T-helper 9 cell (primary cell): ENCODE measurements at places on chromosomes 1 and 21.

GRCh38 chr1:154869351-154870114 is 548 bp downstream of the KCNN3 start:
- no peak for DNase-seq

DNA sequence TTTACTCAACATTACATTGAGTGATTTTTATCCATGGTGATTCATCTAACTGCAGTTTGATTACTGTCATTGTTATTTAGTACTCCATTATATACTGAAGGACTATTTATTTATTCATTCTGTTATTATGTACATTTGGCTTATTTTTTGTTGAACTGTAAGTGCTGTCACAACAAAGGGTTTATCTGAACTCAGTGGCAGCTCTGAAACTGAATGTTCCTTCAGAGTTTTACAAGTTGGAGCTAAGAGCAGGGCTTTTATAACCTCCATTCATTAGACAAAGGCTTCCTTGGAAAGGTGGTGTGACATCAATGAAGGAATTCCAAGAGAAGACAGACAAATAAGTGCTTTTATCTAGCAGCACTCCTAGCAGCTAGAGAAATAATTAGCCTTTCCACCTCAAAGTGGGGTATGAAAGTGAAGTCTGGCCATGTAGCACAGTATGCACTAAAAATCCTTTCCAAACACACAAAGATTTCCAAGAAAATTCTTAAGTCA is 83.3 kb upstream of the GORAB start:
- DNase-seq = no peak

GRCh38 chr1:228742281-228742860 is 7.1 kb downstream of the RHOU start:
- DNase-seq = no peak

DNA sequence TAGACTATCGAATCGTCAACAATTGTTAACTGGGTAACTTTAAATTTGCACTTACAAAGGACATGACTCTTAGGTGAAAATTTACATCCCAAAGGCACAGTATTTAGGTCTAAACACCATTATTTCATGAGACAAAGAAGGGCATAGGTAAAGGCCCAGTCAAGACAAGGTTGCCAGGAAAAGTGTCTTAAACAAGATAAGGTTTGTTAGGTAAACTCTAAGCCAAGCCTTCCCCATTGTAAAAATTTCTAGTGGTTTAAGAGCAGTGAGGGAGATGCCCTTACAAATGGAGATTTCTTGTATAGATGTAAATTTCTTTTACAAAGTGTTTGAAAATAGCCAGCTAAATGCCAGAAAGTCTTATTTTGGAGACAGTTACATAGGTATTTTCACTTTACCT is 36.9 kb upstream of the FNBP1L start:
- DNase-seq = no peak

DNA sequence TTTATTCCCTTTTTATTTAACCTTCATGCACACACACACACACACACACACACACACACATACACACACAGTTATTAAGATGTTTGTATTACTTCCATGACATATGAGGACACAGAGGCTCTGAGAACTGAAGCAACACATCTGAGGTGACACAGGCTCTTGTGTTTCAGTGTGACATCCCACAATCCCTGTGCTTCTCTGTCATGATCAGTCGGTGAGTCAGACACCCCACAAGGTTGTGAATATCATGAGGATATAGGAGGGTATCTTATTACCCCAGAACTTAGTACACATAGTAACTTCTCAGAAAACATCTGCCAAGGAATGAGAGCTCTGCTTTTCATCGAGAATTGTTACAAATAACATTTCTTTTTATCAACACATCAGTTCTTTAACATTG is 459.3 kb downstream of the PLPP3 start:
- DNase-seq = no peak

- no peak for DNase-seq
Observed at GRCh38 chr1:8136766-8137165, 110.7 kb upstream of the ERRFI1 start.

- peak; percentile 70 for DNase-seq
Observed at GRCh38 chr1:145720878-145721671, 1.8 kb downstream of the CD160 start.

DNA sequence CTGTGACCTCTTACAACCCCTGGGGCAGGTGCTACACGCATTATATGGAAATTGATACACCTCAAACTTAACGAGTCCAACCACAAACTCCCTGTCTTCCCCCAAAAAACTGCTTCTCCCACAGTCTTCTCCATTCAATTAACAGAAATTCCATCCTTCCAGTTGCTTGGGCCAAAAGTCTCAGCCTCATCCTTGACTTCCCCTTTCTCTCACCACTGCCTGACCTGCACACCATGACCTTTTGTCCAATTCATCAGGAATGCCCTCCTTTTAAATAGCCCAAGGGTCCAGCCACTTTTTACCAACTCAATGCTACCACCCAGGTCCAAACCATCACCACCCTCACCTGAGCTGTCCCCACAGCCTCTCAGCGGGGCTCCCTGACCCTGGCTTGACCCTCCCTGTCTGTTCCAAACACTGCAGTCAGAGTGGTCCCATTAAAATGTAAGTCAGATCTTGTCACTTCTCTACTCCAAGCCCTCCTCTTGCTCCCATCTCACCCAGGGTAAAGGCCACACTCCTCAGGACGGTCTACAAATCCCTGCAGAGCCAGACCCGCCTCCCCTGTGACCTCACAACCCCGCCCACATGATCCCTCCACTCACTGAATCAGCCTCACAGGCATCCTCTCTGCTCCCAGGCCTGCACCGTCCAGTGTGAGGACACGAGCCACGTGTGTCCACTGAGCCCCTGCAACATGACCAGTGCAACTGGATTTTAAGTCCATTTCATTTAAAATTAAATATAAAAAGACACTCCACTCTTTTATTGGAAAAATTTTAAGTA is 18.5 kb downstream of the KCNN3 start:
- no peak for DNase-seq

GRCh38 chr21:33315946-33316710 is 8.6 kb upstream of the IFNAR1 start:
- DNase-seq = no peak

DNA sequence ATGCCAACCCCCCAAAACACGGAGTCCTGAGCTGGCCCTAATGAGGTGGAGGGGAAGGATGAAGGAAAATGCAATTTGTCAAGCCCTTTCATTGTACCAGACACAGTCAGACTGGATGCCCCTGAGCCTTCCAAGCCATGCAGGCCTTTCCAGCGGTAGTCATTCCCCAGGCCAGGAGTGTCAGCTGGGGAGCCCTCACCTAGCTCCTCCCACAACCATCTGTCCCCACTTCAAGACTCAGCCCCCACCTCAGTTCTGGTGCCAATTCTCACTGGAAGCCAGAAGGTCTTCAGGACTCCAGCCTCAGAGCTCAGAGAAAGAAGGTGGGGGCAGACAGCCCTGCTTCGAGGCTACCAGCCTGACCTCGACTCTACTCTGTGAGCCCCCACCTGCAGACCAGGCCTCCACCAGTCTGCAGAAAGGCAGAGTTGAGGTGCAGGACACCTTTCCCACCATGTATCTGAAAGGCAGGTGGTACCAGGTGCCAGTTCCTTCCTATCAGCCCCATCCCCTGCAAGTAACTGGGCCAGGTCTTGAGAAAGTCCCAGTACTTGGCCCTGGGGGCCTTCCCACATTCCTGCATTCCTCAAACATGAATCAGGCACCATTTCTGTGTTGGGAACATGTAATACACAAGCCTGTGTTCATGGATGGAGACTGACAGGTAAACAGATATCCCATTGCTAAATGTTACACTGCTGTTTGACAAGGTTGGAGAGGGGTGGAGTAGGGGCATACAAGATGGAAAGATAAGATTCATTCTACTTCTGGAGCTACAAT is 180.6 kb upstream of the EDN2 start:
- no peak for DNase-seq

DNA sequence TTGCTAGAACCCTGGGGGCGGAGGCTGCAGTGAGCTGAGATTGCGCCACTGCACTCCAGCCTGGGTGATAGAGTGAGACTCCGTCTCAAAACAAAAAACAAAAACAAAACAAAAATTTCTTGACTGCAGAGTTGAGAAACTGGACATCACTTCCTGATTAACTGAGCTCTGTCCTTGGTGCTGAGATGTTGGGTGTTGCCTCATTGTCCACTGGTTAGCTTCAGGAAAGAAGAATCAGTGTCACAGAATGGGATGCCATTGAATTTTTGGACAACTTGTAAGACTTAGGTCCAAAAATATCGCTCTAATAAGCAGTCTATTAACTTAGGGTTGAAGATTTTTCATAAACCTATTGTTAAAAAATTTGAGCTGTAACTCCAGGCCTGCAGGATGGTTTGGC is 23.8 kb upstream of the KCNA10 start:
- DNase-seq = no peak

GRCh38 chr1:172483448-172483847 is 39.6 kb upstream of the PIGC start:
- DNase-seq = no peak

DNA sequence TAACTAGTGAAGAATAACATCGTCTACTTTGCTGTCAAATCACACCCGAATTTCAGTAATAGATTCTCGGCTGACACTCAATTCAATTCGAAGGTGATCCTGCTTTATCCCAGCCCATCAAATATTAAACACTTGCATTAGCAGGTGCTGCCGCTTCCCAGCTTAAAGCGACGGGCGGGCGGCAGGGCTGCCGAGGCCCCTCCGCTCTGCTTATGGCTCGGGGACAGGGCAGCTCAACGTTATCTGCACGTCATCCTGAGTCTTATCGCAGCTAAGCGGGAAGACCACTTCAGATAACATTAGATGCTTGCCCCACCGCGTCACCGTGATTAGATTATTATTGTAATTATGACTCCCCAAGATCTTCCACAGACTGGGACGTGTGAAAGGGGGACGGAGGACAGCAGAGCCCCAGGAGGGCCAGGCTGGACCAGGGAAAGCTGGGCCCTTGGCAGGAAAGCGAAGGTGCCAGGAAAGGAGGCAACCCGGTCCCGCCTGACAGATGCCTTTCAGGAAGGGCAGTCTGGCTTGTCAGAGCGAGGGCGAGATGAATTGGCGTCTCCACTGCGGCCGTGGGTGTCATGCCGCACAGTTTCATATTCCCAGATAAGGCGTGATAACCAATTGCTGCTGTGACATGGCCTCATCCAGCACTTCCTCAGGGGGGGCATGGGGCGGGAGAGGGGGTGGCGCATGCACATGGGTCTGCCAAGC is 37.0 kb downstream of the DMAP1 start:
- DNase-seq = no peak

GRCh38 chr1:84963021-84963420 is 33.9 kb downstream of the MCOLN2 start:
- no peak for DNase-seq

DNA sequence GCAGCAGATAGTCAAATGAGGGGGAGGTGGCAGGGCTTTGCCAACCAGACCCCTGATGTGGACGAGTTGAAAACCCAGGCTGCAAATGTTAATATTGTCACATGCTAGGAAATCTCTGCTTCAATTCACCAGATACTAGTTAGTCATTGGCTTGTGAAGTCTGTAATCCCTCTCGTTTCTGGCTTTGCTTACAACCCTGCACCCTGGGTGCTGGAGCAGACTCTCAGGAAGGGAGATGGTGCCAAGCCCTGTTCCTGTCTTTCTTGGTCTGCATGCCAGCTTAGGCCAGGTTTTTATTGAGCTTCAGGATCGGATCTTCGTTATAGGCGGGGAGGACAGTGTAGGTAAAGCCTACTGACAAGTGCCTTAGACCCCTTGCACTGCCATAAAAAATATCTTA is 53.3 kb downstream of the MDM4 start:
- no peak for DNase-seq

- no peak for DNase-seq
Observed at GRCh38 chr1:196098000-196098399, 510.2 kb downstream of the KCNT2 start.

DNA sequence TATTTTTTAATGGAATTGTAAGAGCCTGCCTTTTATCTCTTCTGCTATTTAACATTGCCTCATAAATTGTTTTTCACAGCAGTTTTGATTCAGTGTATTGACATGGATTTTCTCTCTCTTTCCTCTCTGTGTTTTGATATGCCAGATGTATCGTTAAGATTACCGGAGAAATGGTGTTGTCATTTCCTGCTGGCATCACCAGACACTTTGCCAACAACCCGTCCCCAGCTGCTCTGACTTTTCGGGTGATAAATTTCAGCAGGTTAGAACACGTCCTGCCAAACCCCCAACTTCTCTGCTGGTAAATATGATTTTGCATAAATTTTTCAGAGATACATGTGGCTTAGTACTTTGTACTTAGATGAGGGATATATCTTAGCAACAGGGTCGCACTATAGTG is 23.1 kb upstream of the DYNLT5 start:
- DNase-seq = no peak

DNA sequence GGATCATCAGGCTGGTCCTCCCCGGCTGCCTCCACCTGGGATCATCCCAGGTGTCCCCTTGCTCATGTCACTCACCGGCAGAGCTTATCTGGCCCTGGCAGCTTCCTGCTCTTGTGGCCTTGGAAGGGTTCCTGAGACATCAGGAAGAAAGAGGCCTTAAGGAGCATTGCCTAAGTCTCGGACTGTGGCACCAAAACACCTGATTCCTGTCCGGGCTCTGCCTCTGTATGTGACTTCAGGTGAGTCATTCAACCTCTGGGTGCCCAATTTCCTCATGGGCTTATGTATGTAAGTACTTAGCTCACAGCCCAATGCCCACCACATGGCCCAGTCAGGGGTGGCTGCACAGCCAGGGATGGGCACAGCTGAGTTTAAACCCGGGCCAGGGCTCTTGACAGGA is 255.9 kb upstream of the VAMP3 start:
- no peak for DNase-seq

GRCh38 chr1:156992215-156992614 is 53.3 kb downstream of the ARHGEF11 start:
- no peak for DNase-seq

DNA sequence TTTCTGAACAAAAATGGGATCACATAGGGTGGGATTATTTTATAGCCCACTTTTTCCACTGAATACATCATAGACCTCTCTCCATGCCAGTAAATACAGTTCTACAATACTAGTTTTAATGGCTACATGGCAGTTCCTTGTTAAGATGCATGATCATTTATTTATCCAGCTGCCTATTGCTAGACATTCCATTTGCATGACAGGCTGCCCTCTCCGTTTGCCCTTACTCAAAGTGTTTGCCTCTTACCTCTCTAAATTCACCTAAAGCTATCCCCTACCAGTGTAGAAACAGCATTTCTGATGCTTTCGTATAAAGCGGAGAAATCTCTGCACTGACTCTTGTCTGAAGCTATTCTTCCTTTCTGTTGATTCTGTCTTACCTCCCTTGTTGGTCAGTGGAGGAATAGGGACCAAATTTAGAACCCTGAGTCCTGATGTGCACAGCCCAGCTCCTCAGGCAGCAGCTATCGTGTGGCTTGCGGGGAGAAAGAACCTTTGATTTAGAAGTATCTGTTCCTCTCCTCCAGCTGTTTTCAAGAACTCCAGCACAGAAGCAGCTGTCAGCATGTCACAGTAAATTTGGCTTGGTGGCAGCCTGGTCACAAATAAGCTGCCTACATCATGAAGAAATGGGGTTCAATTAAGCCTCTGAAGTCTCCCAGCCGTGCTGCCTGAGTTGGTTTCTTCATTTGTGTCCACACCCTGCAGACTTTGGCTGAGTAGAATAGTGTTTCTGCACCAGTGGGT is 337.3 kb downstream of the PRDM2 start:
- DNase-seq = no peak
